Sciatic nerve (tissue), 2 donors: ENCODE measurements at places on chromosomes 3 and 15.

GRCh38 chr3:160141485-160142185 is 83.6 kb upstream of the C3orf80 start:
- DNase-seq: no peak

GRCh38 chr15:58392611-58393161 is 39.1 kb upstream of the LIPC start:
- no peak for DNase-seq

- DNase-seq: no peak
Observed at GRCh38 chr15:58793862-58794261, 22.8 kb downstream of the MINDY2 start.

GRCh38 chr15:80997692-80998091 is 3.0 kb upstream of the TLNRD1 start:
- DNase-seq: no peak

GRCh38 chr3:53730576-53730975 is 115.6 kb downstream of the CHDH start:
- no peak for DNase-seq

GRCh38 chr15:73239564-73240215 is 129.1 kb downstream of the HCN4 start:
- DNase-seq: no peak

DNA sequence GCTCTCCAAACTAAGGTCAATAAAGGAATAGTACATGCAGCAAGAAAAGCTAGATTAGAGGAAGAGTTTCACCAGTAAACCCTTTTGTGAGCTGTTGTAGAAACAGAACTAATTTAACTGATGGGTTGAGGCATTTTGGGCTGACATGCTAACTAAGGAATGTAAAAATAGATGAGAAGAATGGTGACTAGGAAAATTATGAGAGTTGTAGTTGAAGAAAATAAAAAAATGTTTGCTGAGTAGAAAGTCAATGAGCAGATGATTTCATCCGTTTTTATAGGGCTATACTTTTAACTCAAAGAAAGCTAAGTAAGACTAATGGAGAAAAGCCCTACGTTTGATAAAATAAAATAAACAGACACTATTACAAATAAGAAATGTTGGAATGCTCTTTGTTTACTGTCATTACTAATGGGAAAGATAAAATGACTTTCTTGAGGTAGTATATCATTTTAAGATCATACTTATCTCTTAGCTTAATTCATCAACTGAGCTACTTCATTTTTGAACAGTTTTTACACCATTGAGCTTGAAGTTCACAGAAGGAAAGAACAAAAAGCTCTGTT is 209.4 kb upstream of the DPH6 start:
- no peak for DNase-seq

DNA sequence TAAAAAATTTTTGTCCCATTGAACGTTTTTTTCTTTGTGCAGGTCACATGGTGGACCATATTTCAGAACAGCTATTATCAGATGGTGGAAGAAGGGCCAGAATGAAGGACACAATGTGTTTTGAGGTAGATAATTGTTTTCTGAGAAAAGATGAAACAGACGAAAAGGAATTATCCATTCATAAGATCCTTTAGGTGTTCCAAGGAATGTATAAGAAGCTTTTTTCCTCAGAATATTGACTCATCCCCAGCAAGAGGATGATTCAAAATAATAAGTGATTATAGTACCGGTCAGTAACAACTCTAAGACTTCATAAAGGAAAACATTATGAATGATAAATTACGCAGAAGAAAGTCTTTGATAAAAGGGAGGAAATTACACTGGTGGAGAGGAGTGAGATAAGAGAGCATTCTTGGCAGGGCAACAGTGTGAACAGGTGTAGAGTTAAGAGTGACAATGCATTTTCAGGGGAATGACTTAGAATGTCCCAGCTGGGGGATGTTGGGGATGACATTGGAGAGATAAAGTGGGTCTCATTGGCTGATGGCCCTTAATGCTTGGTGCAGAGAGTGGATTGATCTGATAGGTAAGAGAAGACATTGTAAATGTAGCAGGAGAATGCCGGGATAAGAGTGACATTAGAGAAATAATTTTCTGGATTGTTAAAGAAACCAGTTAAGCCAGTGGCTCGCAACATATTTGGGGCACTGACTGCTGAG is 27.0 kb upstream of the AQP9 start:
- no peak for DNase-seq
